ENCODE measurements at places on chromosomes 4 and X. TPM values are rescaled to one million over a fixed set of nuclear protein-coding genes. Genes with fewer than 3 reads are reported as not detected.

Gene UFSP2
- total RNA-seq = 51.7 TPM

Gene CNKSR2
- total RNA-seq = 0.17 TPM

Gene RPL9
- total RNA-seq = 906 TPM

Gene HSFX2
- total RNA-seq = 0.37 TPM

Gene C4orf51
- not detected for total RNA-seq

Gene SLC6A14
- not detected for total RNA-seq

Gene RAB40A
- total RNA-seq = 0.05 TPM

Gene NPFFR2
- not detected for total RNA-seq
